ENCODE measurements at places on chromosomes 16 and 17. TPM values are rescaled to one million over a fixed set of nuclear protein-coding genes. Genes with fewer than 3 reads are reported as not detected.

GRCh38 chr17:38867968-38868816, 1.7 kb upstream of the LASP1 start:
- peak; percentile 67 for DNase-seq

- DNase-seq: no peak
These were observed 27.7 kb upstream of the GPRC5C start for GRCh38 chr17:74404218-74404617.

RPS6KB1 gene
- 11.2 TPM for polyA plus RNA-seq

TEX19 gene
- polyA plus RNA-seq: not detected

DNA sequence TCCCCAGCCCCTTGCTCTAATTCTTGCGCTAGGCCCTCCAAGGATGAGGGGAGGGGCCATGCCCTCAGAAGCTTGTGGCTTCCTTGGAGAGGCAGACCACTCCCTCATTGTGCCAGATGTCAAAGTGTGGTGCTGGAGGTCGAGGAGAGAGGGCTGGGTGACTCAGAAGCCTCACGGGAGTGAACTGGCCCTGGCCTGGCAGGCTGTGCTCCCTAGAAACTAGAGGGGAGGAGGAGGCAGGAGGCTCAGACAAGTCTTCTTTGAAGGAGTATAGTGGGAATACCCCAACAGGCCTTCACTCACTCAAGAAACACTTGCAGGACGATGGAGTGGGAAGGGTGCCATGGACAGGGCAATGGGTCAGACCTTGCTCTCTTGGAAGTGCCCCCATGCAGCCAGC, 18.5 kb downstream of the ANKRD40 start:
- no peak for DNase-seq

DNA sequence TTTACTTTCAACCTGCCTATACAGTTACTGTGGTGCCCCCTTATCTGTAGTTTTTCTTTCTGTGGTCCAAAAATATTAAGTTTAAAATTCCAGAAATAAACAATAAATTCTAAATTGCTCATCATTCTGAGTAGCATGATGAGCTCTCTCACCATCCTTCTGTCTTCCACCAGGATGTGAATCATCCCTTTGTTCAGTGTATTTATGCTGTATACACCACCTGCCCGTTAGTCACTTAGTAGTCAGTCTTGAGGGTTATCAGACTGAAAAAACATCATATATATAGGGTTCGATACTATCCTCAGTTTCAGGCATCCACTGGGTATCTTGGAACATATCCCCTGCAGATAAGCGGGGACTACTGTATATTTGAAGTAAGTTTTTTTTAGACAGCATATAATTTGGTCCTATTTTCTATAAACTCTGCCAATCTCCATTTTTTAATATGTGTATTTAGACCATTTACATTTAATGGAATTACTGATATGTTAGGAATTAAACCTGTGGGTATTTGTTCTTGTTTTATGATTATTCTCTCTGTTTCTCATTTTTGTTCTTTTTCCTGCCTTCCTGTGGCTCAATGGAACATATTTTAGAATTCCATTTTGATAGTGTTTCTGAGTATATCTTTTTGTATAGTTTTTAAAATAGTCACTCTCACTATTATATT, 31.0 kb downstream of the TBX21 start:
- DNase-seq: no peak

GRCh38 chr16:53291757-53292392, 142.4 kb upstream of the RBL2 start:
- no peak for DNase-seq

- no peak for DNase-seq
These were observed 467.1 kb downstream of the SOX9 start for GRCh38 chr17:72587773-72588511.

GRCh38 chr17:74442670-74443515, 11.0 kb downstream of the GPRC5C start:
- DNase-seq: peak; percentile 92

MRTFB gene
- polyA plus RNA-seq: 10.5 TPM

DNA sequence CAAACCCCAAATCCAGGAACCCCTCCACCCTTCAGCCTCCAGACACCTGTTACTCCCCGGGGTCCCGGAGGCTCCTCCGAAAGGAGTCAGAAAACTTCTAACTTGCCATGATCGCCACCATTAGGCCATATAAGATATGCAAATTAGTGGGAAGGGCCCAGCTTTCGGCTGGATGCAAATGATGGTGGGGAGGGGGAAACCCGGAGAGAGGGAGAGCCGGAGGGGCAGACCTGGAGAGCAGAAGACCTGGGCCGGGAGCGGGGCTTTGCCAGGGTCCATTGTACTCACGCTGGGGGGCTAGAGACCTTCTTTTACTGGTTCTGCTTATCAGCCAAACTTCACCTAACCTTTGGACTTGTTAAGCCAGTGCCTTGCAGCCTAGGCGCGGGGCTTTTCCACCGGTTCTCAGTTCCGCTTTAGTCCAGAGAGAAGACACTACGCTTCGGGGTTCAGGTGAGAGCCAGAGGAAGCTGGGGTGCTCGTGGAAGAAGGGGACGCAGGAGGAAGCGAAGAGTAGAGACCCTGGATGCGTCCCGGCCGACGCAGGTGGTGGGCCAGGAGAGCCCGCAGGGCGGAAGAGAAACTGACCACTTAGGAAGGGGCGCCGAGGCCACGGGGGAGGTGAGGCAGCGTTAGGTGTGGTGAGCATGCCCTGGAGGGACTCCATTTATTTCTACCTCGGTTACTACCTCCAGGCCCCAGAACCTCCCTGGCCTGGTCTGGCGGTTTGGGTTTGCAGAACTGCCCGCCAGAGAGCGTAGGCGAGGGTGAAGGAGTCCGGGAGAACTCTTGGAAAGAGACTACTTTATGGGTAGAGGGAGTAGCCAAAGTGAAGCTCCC, at the start of gene HNF1B:
Gene HNF1B, minus strand, starts transcription at position 99 of the 840 bp plus-strand sequence. CDS start 175 bp downstream, outside the sequence.
- no peak for DNase-seq

GRCh38 chr16:10849736-10850477, 27.1 kb upstream of the CIITA start:
- no peak for DNase-seq

TPSG1 gene
- 0.06 TPM for polyA plus RNA-seq

DGKE gene
- polyA plus RNA-seq: 3.1 TPM

GRCh38 chr16:17166095-17166494, 304.7 kb downstream of the XYLT1 start:
- DNase-seq: no peak

DNA sequence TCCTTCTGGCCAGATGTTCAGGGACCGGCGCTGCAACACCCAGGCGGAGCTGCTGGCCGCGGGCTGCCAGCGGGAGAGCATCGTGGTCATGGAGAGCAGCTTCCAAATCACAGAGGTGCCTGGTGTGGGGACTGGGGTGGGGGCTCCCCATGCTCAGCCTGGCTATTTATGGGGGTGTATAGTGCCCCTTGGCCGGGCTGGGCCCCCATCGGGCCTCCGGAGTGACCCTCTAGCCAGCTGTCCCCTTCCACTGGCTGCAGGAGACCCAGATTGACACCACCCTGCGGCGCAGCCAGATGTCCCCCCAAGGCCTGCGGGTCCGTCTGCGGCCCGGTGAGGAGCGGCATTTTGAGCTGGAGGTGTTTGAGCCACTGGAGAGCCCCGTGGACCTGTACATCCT, 6.1 kb downstream of the ITGB4 start:
- no peak for DNase-seq
